ENCODE measurements at places on chromosomes 2 and 18.
A peak's percentile ranks its signal among the peaks of the same experiment; 100 is the strongest.

DNA sequence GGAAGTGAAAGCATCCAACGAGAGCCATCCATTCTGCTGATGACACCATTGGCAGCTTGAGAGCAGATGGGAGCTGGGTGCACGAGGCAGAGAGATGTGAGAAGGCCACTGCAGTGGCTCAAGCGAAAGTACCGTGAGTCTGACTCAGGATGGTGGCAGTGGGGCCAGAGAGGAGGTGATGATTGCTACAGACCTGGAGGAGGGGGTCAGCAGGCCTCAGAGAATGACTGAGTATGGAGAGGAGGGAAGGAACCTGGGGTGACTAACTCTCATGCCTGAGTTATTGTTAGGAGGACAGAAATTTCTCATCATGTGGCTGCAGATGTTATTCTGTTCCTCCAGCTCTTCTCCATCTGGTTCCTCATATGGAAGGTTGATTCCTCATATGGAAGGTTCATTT lies 8.8 kb upstream of the ZBTB7C start:
- DNase-seq = no peak

- no peak for DNase-seq
Observed at GRCh38 chr18:24964216-24964615, 387.8 kb downstream of the ZNF521 start.

- peak; percentile 80 for DNase-seq
Observed at GRCh38 chr18:58392324-58393000, 236.4 kb downstream of the ALPK2 start.

- DNase-seq = no peak
Observed at GRCh38 chr18:2889761-2890192, 43.0 kb downstream of the EMILIN2 start.

GRCh38 chr18:27175245-27175644 lies 9.9 kb downstream of the CHST9 start:
- DNase-seq = no peak

DNA sequence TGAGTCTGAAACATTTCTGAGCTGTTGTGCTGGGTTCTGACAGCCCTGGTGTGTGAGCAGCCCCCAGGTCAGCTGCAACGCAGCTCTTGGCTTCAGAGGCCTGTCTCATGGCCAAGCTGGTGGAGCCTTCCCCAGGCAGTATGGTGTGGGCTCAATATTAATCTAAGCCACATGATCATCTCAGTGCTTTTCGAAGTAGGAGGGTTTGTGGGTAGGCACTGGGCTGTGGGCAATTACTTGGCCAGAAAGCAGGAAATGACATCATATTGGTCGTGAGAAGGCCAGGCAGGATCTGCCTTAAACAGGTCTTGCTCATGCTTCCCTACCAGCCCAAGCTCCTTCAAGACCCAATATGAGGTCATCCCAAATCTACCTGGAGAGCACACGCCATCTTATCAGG lies 26.9 kb downstream of the LOXHD1 start:
- no peak for DNase-seq

DNA sequence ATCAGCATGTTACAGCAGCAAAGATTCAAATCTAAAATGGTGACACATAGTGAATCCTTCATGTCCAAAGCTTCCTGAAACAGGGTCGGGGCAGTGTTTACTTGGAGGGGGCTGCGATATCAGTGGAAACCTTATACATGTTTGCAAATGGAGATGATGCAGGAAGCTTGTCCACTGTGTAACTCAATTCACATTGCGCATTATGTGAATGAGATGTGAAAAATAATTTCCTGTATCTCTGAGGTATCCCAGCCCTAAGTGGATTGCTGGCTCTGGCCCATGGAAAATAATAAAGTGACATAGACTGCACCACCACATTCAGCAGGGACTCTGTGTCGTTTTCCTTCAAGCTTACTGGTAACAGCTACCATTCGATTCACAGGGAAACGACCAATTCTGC lies 505.5 kb downstream of the GALR1 start:
- DNase-seq = no peak

GRCh38 chr18:23964282-23965238 lies 50.0 kb upstream of the TTC39C start:
- DNase-seq = no peak

DNA sequence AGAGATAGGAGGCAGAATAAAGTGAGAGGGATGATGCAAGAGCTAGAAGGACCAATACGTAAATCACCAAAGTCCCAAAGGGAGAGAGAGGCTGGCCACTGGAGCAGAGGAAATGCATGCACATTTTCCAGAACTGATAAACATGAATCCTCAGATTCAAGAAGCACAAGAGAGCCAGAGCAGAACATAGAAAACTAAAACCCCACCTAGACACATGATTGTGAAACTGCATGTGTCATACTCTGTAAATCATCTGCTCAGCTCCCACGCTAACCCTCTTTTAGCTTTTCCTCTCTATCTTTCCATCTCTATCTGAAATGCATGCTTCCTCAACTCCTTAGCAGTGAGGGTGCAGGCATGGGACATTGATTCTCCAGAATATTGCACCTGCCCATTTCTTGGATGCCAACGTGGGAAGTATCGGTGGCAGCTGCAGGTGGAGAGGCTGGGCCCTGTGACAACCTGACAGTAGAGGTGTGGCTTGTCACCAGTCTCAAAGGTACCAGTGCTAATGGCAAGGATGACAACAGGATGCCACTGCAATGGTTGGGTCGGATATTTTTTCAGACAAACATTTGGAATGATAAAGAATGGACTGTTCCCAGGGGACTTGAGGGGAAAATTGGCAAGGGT lies 89.3 kb upstream of the OTOS start:
- DNase-seq = no peak
